Stimulated activated CD4-positive, alpha-beta T cell treated with anti-CD3 and anti-CD28 coated beads, Interleukin-1b, Interleukin-23, amount 100 ng/mL, for 24 hours (primary cell): ENCODE measurements at places on chromosomes 1 and 21.

GRCh38 chr1:174017231-174017970 lies 4.8 kb downstream of the RC3H1 start:
- no peak for DNase-seq

DNA sequence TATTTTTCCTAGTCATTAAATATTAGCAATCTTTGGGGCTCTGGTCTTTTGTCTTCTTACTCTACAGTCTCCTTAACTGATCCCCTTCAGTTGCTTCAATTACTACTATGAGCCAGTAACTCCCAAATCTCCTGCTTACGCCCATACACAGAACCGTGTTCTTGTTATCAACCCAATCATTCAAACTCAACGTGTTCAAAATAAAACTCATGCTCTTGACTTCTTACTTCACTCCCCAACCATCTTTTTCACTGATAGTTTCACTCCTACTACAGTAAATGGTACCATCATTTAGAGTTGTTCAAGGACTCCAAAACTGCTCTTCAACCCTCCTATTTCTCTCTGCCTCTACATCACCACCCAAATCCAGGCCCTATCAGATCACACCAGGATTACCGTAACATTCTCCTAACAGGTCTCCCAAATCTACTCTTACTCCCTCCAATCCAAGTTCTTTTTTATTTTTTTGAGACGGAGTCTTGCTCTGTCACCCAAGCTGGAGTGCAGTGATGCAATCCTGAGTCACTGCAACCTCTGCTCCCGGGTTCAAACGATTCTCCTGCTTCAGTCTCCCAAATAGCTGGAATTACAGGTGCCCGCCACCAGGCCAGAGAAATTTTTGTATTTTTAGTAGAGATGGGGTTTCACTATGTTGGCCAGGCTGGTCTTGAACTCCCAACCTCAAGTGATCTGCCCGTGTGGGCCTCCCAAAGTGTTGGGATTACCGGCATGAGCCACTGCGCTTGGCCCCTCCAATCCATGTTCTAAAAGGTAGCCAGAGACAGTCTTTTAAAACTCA lies 3.0 kb downstream of the YARS1 start:
- DNase-seq, result no peak

GRCh38 chr1:68140536-68140935 lies 90.1 kb upstream of the DIRAS3 start:
- no peak for DNase-seq

DNA sequence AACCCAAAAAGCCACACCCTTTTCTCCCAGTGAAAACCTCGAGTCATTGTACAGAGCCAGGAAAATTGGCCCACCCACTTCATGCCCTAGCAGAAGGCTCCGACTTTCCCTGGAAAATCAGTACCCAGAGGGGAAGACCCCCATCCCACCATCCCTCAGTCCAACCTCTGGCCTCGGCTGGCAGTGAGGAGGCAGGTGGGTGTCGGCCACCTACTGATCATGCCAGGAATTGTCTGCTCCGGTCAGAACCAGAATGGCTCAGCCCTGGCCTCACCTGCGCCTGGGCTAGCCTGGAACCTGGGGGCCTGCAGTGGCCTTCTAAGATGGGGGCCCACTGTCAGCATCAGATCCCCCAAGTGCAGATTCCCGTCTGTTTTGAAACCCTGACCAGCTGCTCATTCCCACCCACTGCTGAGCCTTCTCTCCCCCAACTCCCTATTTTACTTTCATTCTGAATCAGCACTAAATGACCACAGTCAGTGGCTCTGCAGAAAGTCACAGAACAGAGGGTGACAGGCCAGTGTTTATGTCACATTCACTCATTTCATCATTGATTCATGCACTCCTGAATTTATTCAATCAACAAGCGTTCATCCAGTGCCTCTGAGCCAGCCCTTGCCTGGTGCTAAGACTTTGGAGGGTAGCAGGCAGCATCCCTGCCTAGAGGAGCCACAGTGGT lies 3.0 kb upstream of the S100A9 start:
- no peak for DNase-seq

- no peak for DNase-seq
These were observed 33.1 kb downstream of the MAN1C1 start for GRCh38 chr1:25649505-25650288.

DNA sequence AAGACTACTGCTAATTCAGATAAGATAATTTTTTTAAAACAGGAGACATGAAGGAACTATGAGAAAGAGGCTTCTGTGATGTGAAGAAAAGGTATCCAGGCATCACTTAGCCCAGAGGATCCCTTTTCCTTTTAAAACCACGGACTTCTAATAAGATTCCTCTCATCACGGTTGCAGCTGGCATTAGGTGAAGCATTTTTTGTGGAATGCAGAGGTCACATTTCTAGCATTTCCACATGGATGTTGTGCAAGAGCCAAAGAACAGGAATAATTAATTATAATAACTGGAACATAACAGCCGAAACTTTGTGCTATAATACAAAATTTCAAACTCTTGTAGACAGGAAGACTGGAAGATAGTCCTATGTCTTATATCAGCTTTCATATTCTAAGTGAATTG lies 27.6 kb downstream of the CYP2J2 start:
- no peak for DNase-seq

GRCh38 chr1:28280501-28280900 lies 21.2 kb downstream of the SESN2 start:
- no peak for DNase-seq

- DNase-seq, result no peak
These were observed 785 bp downstream of the ZNF697 start for GRCh38 chr1:119647228-119647733.

GRCh38 chr1:59919746-59920145 lies 6.8 kb downstream of the CYP2J2 start:
- DNase-seq, result no peak

- DNase-seq, result no peak
These were observed 2.4 kb downstream of the PDPN start for GRCh38 chr1:13586001-13586400.

DNA sequence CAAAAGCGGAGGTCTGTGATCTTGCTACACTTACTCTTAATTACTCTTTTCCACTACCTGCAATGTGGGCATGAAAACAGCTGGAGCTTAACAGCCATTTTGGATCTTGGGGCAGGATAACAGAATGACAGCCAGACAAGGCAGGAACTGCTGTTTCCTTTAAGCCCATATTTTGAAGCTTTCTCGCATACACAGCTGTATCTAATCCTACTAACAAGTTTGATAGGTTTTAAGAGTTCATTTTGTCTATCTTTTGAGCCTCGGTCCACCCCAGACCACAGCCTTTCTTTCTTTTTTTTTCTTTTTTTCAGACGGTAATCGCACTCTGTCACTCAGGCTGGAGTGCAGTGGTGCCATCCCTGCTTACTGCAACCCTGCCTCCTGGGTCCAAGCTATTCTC lies 42.4 kb upstream of the CRB1 start:
- DNase-seq, result no peak

DNA sequence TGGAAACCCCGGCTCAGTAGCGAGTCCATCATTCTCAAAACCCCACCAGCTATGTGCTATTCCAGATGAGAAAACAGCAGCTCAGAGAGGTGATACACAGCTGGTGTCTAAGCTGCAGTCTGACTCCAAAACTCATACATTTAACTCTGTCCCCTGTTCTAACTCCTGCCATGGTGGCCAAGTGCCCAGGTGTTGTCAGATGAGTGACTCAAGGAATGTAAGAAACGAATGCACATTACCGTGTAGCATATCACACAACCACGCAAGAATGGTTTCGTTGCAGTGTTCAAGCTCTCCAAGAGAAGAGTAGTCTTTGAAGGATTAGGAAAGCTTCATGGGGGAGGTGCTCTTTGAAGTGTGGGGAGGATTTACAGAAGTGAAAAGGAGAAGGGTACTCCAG lies 4.7 kb upstream of the XKR8 start:
- DNase-seq, result no peak
